ENCODE measurements at places on chromosomes 7 and 10.

GRCh38 chr7:51620706-51621105, 304.1 kb upstream of the COBL start:
- no peak for DNase-seq

- no peak for DNase-seq
These were observed 59.5 kb downstream of the KLRG2 start for GRCh38 chr7:139424004-139424403.

- no peak for DNase-seq
These were observed 72.0 kb downstream of the GFRA1 start for GRCh38 chr10:116201011-116201410.

GRCh38 chr10:25107756-25108155, 67.0 kb upstream of the GPR158 start:
- DNase-seq = no peak

DNA sequence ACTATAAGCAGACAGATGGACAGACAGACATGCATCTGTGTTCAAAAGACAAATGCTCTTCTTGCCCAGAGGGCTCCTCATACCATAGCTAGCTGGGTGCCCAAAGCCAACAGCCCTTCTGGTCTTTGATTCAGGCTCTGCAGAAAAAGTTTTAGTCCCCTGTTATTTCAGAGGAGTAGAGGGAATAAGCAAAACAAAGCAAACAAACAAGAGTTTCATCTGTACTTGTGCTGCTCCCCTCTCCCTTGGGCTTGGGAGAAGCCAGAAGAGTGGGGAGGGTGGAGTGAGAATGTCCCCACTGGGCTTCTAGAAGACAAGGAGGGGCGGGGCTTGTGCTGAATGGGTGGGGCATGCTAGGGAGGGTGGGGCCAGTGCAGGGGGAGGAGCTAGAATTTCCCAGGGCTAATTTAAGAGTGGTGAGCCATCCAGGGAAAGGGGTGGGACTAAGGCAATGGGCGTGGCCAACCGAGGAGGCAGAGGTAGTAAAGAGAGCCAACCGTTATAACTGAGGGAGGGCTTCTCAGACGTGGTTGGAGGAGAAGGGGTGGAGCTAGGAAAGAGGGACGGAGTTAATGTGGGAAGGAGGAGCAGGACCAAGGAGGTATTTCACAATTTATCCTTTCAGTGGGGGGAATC, 101.2 kb upstream of the MGMT start:
- no peak for DNase-seq

DNA sequence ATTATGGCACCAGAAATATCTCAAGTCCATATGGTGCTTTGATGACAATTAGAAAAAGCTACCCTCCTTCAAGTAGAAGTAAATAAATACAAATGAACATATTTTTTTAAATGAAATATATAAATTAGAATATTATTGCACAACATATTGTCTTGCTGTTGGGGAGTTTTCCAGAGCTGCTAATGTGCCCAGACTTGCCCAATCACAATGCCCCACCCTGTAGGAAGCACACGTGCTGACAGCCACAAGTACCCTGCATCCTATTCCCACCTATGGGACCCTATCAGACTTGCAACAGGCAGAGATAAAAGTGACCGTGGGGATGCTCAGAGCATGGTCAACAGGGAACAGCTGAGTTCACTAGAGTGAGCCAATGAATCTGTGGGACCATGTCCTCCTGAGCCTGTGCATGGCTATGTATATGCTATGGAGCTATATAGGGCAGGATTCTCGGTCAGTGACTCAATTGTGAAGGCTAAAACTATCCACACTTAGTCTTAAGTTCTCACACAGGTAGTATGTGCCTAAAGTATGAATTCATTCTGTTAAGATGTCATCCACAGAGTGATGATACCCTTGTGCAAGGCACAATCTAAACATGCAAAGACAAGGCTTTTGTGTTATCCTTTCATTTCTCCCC, 336.0 kb downstream of the HGF start:
- no peak for DNase-seq

- no peak for DNase-seq
These were observed 334.3 kb downstream of the ARL4A start for GRCh38 chr7:13021566-13022300.

- DNase-seq = no peak
These were observed 105.4 kb upstream of the RHOBTB1 start for GRCh38 chr10:61049386-61049785.

DNA sequence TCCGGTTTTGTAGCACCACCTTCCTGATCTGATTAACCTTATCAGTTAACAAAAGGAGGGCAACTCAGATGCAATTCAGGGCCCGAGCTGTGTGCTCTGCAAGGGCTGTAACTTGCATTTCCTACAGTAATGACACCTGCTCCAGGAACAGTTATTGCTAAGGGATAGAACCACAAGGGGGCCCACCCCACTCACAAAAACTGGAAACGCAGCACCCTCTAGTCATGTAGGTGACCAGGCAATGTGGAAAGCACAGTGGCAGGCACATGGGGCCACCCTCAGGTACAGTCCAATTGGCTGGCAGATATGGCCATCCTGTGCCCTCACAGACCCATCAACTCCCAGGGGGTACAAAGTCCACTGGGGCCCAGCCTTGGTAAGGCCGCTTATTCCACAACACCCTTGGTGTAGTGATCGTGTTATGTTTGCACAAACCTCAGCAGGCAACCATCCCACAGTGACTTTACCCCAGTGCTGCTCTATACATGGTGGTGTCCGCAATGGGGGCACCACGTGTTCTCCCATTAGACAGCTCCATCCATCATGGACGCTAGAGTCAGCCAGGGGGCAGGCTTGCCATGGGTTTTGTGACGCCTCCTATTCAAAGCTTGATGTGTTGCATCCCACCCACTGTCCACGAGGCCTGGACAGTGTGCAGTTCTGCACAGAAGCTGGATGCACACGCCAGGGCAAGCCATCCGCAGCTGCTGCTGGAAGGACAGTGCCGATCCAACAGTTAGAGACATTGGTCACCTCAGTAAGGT, 9.4 kb downstream of the RNF133 start:
- DNase-seq = no peak

DNA sequence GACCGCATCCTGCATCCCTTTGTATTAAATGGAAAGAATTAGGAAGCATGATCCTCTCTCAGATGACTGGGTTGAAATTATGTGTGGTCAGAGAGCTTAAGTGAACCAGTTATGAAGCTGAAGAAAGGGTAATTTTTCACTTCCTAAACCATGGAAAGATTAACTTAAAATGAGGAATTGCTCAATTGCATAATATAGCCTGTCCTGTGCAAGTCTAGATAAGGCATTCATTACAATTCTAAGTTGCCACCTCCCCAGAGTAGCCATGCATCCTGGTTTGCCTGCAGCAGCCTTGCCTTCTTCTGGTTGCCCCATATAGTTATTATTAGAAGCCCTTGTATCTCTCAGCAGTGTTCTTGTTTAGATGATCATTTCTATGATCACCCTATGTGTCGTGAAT, 45.3 kb downstream of the STARD3NL start:
- DNase-seq = no peak

DNA sequence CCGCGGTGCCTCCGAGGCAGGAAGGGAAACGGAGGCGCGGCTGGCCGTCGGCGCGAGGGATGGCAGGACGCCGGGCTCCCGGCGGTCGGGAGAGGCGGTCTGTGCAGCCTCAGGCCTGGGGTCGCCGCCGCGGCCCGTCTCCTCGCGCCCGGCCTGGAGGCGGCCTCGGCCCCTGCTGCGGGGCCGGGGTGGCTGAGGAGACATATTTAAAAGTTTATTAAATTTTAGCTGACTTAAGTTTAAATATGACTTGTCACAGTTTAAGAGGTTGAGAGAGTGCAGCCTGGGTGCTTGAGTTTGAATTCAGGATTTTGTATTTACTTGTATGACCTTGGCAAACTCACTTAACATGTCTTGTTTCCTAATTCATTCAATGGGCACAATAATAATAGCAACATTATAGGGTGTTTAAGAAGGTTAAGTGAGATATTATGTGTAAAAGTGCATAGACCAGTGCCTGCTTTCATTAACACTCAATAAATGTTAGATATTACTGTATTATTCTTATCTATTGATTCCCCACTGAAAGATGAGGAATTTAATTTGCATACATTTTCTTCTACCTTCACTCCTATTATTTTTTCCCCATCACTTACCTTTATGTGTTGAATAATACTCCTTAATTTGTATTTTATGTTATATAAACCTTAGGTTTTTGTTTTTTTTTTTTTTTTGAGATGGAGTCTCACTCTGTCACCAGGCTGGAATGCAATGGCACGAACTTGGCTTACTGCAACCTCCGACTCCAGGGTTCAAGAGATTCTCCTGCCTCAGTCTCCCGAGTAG, 718 bp downstream of the DYNC2I1 start:
- no peak for DNase-seq

DNA sequence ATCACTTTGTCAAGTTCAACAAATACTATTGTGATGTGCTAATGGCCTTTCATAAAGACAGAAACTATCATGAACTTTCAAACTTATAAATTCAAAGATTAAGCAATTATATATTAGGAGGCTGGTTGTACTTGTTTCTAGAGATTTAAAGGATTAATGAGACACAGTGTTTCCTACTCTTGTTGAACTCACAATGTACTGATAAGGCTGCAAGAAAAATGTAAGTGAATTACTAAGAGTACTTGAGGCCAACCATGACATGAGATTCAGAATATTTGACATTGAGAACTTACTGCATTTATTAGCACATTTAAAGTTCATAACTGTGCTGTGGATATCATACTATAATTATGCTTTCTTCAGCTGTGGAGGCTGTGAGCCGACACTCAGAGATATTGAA, 1210.5 kb upstream of the SORCS1 start:
- DNase-seq = no peak

DNA sequence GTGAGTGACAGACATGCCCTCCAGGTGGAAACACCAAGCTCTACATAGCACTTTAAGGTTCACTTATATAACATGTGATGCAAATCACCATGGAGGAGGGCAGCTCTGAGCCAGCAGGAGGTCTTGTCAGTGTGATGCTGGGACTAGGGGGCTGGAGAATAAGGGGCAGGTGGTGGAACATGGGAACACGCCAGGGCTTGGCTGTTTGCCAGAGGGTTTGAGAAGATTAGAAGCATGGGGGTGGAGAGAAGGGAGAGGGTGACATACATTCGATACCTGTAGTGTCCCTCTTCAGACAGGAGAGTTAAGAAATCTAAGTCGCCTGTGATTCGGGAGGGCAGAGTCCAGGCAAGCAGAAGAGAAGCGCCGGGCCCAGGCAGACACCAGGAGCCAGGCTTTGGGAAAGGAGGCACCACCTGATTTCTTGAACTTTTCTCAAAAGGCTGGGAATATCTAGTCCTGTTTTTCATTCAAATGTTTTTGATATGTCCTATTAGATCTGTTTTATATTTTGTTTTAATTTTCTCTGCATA, 16.9 kb upstream of the LAMB4 start:
- no peak for DNase-seq

DNA sequence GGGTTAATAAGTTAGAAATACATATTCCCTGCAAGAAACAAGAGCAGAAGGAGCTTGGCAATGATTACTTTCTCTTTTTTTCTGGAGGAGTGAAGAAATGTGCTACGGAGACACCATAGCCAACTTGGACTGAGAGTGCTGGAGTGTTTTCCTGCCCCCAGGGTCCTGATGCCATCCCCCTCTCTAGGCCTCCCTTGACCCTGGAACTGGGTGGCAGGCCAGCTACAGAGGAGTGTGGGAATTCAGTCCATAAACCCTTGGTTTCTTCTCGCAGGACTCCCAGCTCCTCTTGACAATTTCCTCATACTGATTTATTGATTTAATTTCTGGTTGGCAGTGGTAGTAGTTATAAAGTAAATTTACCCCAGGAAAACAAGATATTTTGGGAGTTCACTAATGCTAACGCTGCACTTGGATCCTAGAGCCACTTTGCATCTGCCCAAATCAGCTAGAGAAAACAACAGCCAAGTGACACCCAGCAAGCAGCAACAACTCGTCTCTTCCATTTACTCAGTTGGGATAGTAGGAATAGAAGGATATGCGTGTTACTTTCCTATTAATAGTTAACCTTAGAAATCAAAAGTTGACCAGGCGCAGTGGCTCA, 76.4 kb upstream of the CELF2 start:
- DNase-seq = no peak

- DNase-seq = no peak
These were observed 592.4 kb upstream of the IGFBP3 start for GRCh38 chr7:46513447-46513848.

GRCh38 chr10:60818134-60818770, 40.0 kb downstream of the CDK1 start:
- DNase-seq = peak; percentile 74

DNA sequence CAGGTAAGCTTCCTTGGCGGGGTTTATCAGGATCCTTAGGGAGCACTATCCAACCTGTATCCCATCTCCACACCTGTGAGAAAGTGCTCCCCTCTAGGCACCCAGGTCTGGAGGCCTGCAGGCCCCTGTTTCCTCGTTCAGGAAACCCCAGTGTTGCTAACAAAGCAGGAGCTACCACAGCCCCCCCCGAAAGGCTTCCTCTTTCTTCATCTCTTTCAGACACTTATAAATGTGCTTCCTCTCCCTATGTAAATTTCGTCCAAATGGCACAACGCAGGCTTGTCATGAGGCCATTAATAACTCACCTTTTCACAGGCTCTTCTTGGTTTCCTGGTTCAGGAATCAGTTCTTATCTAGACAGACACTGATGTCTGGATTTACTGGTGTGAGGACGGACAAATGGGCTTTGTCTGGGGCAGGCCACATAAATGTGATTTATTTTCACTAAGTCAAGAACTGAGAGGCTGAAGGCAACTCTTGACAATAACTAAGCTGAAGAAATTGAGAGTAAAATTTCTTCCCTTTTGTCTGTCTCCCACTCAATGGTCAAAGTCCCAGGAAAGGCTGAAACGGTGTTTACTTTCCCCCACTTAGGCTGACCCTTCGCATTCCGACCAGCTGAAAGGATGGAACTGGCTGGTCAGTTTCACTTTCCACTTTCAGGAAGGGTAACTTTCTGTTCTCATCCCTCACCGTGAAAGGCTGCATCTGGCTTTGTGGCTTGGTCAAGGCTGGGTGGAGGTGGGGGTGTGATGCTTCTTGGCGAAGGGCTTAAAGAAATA, 46.8 kb downstream of the PIK3AP1 start:
- DNase-seq = no peak

- DNase-seq = no peak
These were observed 14.3 kb downstream of the CALML3 start for GRCh38 chr10:5538892-5539651.

- DNase-seq = no peak
These were observed at the start of gene CHST3 for GRCh38 chr10:71964098-71964742. Gene CHST3, plus strand, starts transcription at chr10:71964395. Its CDS starts 41,448 bp downstream, at chr10:72005843.

DNA sequence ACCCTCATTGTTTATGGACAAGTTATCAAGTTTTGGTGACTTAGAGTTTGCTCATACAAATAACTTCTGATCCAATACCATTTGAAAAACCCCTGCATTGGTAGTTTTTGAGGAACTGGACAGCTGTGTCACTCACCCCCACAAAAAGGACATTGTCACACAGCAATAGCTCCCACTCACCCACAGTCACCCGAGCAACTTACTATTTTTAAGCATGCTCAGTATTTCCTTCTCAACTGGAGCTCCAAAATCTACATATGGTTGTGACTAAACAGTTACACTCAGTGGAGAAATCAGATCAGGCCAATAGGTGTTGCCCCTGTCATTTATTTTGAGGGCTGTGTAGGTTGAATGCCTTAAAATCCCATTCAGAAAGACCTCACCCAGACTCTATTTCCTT, 165.2 kb upstream of the AUTS2 start:
- DNase-seq = no peak

DNA sequence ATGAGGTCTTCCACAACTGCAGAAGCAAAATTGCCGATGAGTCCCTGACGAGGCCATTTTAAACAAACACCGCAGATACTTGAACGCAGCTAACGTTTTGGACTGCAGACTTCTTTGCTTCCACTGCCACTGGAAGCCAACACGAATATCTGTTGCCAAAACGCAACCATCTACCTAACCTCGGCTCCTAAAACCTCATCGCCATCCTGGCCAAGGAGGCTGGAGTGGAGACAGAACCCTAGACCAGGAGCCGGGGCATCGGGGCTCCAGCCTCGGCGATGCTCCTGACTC, 493 bp downstream of the WDR91 start:
- no peak for DNase-seq
